ENCODE measurements at places on chromosomes 3 and 15. TPM values are rescaled to one million over a fixed set of nuclear protein-coding genes. Genes with fewer than 3 reads are reported as not detected.

GRCh38 chr15:28861031-28861534 lies 12.6 kb upstream of the GOLGA6L7 start:
- DNase-seq, result no peak

DNA sequence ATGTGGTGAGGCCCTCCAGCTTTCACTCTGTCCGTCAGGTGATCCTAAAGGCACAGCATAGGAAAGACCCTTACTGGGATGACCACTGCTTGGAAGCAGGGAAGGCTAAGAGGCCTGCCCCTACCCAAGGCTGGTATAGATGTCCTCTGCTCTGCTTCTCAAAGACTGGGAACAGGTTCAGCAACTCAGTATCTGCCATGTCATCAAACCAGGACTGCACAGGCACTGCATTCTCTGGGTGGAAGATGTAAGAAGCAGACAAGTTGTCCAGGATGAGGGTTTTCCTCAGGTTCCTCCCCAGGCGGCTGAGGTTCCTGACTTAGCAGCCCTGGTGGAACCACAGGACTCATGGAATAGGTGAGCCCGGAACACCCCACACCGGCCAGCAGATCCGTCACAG lies 4.7 kb downstream of the FAM98B start:
- no peak for DNase-seq

- DNase-seq, result no peak
These were observed 15.0 kb downstream of the KLF15 start for GRCh38 chr3:126342211-126342610.

DNA sequence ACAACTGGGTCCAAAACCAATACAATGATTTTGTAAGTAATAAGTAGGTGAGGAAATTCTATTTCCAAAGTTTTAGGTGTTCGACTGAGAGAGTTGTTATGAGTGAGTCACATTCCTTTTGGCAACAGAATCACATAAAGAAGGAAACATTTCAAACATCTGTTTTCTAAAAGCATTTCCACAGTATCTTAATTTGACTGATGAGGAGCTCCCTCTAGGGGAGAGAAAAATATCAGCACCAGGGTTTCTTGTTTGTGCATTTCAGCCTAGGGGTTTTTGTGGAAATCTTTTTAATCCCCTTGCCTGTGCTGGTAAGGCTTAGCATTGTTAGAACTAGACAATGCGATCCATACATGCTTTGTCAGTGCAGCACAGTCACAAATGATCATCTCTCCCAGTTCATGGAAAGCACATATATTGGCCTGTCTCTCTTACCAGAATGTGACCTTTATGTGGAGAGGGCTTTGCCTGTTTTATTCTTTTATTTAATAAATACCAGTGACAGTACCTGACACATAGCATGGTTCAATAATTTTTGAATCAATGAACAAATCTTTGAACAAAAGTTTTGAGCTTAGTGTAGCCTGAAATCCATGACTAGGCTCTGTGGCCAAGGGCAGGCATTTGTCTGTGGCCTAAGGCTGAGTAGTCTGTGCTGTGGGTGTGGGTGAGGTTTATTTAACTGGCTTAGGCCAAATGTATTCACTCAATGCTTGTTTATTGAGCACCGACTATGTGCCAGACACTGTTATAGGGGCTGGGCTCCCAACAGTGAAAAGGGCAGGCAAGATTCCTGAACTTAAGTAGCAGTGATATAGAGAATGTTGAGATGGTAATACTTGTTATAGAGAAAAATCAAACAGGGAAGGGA lies 21.1 kb upstream of the IQCF6 start:
- no peak for DNase-seq

GRCh38 chr3:62832553-62832952 lies 42.7 kb downstream of the CADPS start:
- DNase-seq, result no peak

DNA sequence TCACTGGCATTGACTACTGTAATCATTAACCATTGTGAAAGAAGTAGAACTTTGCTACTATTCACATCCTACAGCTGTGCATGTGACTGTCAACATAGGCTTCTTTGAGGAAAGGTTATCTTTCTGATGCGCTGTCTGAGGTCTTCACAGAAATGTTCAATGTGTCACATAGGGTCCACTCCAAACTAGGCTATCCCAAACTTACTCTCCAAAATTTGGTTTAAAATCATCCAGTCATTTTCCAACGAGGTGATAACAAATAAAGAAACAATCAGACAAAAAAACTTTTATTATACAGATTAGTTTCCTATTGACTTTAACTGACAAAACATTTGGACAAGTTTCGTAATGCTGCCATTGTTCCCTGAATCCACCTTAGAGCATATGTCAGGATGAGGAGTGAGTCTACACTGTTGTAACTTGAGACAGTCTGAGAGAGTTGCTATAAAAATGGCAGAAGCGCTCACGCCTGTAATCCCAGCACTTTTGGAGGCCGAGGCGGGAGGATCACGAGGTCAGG lies 511.6 kb downstream of the PLOD2 start:
- DNase-seq, result no peak

GRCh38 chr3:4739289-4740236 lies 239.7 kb upstream of the BHLHE40 start:
- DNase-seq, result no peak

The NRROS gene
- total RNA-seq, result not detected

The SLC12A6 gene
- 2.4 TPM for total RNA-seq

DNA sequence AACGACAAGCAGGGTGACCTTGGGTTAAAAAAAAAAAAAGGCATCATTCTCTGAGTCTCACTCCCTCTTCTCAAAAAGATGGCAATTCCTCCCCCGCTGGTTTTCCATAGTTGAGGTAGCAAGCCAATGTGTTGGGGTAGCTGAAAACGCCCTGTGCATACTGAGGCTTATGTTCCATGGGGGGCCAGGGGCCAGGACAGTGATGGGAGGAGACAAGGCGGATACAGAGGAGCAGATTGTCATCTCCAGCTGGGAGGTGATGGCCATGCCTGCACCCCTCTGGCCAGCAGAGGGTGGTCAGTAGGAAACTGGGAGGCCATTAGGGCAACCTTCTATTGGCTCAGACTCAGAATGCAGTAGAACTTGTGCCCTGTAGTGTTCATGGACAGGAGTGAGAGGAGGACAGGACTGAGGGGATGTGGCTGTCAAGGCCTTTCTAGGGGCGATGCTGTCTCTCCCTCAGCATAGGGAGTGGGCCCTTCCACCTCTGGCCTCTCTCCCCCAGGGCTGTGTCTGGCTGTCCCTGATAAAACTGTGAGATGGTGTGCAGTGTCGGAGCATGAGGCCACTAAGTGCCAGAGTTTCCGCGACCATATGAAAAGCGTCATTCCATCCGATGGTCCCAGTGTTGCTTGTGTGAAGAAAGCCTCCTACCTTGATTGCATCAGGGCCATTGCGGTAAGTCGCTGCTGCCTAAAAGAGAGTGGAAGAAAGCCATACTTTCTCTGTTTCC lies 1.9 kb downstream of the TF start:
- no peak for DNase-seq

- no peak for DNase-seq
These were observed 373.3 kb upstream of the THBS1 start for GRCh38 chr15:39207532-39208115.

DNA sequence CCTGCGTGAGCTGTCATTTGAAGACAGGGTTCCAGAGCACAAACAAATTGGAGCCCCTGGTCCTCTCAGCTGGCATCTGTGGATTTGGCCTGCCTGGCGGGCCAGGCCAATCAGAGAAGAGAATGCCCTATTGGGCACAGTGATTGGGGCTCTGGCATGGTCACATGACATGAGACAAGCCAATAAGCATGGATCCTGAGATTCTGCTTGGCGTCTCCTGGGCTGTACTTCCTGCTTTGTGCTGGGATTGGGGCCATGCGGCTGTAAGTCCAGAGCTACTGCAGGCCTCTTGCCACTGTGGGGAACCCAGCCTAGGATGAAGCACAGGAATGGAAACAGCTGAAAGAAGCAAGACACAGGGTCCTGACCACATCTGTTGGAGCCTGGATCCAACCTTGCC lies 121.4 kb downstream of the FBLN2 start:
- DNase-seq, result no peak

The TM4SF18 gene
- 2.4 TPM for total RNA-seq

DNA sequence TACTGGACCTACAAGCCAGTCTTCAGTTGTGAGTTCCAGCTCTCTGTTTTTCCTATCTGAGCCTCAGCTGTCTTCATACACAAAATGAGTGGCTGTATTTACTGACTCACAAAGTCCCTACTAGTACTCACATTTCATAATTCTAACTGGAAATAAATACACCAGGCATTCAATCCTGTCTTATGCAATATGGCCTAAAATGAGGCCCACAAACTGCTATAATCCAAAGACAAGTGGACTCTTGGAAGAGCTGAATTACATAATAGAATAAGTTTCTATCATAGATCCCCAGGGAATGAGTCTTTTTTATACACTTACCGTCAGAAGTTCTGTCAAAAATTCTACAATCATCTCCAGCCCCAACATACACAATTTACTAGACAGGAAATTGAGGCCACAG lies 211.9 kb downstream of the LRRN1 start:
- DNase-seq, result no peak

- no peak for DNase-seq
These were observed 715 bp downstream of the MCCC1 start for GRCh38 chr3:183098536-183099025.
